Urinary bladder (tissue), 4 donors: ENCODE measurements at places on chromosomes 6 and 20. TPM values are rescaled to one million over a fixed set of nuclear protein-coding genes. Genes with fewer than 3 reads are reported as not detected.

DNA sequence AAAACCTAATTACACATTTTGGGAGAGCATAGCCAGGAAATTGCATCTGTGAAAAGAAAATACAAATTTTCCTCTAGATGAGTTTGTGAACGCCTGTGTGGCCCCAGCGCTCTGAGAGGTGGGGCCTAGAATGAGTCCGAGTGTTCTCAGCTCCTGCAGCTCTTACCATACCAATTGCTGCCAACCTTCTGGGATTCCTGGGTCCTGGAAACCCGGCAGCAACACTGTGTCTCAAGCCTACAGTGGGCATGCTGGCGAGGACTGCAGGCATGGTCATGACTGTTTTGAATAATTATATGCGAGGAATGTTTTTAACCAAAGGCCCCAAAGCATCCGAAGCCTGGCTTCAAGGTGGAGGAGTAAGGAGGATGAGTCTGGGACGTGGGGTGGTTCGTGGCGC, 90.4 kb downstream of the SERAC1 start:
- DNase-seq, result no peak

DNA sequence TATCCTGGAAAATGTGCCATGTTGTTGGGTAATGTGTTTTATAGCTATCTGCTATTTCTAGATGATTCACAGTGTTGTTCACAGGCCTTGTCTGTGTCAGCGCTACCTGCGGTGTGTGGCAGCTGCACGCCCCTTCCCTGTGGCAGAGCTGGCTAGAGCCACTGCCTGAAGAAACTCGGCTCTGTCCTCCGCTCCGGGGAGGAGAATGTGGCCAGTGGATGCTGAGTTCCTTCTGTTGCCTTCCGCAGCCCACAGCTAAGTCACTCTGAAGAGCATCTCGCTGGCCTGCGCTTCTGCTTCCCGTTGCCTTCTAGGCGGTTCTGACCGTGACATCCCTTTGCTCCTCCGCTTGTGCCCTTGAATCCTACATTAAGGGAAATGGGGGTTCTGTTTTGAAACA, 135.1 kb downstream of the PLG start:
- DNase-seq, result no peak

DNA sequence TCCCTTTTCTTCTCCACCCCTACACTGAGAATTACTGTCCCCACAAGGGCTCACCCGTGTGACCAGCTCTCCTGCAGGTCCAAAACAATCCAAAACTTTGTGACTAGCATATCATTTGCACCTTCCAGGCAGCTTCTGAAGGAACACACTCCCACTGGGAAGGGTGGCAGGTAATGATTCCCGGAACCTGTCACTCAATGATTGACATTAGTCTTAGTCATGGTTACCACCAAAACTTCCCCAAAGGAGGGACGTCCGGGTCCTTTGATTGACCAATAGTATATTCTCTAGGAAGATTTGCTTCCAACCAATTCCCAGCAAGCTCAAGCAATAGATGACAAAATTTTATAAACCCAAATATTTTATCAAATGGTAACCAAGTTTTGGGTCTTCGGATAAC, 127.7 kb upstream of the MYLIP start:
- DNase-seq, result no peak

GRCh38 chr6:74671558-74672025, 534.3 kb downstream of the COL12A1 start:
- DNase-seq, result no peak

- no peak for DNase-seq
Observed at GRCh38 chr6:3805448-3806123, 43.6 kb upstream of the FAM50B start.

DNA sequence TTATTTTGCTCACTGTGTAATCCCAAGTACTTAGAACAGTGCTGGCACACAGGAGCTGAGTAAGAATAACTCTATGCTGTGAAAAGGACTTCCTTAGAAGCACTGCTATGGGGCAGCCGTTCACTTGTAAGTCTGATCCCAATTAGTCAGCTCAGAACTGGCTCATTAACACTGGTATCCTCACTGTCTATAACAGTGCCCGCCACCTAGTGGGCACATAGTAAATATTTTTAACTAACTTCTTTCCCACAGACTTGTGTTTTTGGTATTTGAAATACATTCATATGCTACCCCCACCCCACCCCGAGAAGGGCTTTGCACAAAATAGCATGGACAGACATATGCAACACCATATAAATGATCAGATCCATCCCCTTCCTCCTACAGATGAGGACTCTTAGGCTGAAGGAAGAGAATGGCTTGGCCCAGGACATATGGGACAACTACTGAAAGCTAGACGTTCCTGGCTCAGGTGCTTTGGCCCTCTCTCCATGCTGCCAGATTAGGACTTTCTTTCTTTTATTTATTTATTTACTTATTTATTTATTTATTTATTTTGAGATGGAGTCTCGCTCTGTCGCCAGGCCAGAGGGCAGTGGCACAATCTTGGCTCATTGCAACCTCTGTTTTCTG, 47.1 kb downstream of the DST start:
- no peak for DNase-seq

DNA sequence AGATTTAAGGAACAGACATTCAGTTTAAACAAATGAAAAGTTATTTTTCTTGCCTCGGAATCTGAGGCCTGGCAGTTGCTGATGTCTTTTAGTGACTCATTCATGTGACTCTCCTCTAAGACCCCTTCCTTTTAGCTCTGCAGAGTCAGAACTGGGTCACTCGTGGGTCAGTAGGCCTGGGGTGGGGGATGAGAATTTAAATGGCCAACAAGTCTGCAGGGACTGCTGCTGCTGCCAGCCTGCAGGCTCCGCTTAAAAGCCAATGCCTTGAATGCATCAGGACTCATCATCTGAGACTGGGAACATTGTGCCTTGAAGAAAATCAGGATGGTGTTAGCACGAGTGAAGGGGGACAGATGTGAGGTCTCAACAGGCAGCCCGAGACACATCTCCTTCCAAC, 404.3 kb downstream of the CDH26 start:
- no peak for DNase-seq

GRCh38 chr20:12262747-12263146, 345.1 kb downstream of the BTBD3 start:
- no peak for DNase-seq

DNA sequence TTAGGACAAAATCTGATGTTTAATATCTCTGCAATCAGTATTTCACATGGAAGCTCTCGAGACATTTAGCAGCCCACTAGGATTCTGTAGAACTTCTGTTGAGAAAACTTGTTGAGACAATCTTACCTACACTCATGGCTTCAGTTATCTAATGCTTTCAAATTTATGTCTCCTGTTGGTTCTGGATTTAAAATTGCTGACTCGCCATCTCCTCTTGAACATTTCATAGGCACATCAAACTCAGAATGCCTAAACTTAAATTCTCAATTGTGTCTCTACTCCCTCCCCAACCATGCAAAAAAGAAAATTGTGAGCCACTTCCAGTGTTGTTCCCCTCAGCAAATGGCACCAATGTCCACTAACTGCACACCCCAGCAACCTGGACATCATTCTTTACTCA, 142.5 kb upstream of the AHI1 start:
- no peak for DNase-seq

GRCh38 chr6:140586426-140587061, 1212.1 kb upstream of the CITED2 start:
- no peak for DNase-seq

- no peak for DNase-seq
Observed at GRCh38 chr6:7938562-7939183, 28.1 kb upstream of the TXNDC5 start.

DNA sequence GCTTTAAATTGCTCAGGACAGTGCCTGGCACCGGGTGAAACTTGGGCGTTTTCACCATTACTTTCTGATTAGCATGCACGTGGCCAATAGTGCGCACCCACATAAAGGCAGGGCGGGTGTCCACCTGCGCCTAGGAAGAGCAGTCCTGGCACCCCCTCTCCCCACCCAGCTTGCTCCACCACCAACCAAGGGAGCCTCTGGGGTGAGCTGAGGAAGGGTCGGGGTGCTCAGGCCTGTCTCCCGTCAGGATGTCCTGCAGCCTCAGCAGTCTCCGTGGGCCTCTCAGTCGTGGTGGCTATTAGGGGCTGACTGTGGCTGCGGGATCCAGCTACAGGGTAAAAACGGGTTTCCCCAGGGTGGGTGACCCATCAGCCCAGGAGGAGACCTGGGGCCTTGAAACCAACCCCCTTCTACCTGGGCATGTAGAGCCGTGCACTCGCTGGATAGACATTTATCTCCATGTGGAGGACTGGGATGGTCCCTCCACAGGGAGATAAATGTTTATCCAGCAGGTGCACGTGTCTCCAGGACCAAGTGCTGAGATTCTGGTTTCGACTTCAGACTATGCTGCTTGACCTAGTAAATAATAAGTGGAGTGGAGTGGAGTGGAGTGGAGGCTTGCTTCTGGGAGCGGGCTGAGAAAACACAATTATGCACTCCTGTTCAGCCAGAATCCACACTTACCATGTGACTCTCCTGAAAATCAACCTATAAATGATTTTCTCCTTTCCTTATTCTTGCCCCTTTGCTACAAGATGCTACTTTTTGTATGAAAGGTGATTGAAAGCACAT, 91.1 kb downstream of the ZDHHC14 start:
- no peak for DNase-seq

- DNase-seq, result no peak
Observed at GRCh38 chr20:32513031-32513866, 71.9 kb downstream of the NOL4L start.

DNA sequence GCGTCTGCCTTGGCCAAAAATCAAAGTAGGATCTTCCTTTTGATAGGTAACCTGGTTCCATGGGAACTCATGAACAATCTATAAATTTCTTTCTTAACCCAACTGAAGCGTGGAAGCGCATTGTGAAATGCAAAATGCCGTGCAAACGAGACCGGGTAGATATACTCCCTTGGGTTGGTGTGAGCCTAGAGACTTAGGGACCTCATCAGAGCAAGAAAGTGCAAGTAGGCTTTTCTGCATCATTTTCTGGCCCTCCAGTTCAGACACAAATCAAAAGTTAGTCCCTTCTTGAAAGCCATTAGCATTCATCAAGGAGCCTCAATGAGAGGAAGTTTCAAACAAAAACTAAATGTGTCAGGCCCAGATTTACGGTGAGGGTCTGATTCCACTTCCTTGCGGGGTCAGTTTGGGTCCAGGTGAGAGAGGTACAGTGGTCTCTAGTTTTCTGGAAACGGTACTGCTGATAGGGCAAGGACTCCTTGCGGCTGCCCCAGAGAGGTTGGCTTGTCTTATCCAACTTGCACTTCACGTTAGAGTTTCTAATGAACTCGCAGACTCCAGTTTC, 5.3 kb upstream of the ZNF184 start:
- DNase-seq, result no peak

DNA sequence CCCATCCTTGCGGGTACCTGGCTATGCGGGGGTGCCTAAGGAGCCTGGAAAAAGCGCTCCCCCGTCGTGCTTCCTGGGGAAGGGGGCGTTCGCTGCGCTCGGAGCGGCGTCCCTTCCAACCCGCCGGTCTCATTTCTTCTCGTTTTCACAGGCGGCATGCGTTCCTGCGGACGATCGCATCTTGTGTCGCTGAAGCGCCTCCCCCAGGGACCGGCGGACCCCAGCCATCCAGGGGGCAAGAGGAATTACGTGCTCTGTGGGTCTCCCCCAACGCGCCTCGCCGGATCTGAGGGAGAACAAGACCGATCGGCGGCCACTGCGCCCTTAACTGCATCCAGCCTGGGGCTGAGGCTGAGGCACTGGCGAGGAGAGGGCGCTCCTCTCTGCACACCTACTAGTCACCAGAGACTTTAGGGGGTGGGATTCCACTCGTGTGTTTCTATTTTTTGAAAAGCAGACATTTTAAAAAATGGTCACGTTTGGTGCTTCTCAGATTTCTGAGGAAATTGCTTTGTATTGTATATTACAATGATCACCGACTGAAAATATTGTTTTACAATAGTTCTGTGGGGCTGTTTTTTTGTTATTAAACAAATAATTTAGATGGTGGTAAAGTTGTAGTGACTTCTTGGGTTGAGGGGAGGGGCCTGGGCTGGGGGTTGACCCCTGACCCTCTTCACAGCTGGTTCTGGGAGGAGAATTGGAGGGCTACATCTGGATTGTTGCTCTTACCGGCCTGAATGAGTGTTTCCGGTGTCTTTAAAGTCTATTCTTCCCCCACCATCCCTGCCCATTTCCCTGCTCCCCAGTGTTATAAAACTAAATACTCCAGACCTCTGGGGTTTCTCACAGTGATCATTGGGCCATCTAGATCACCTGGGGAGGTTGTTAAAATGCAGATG, 1.1 kb downstream of the ID1 start:
- DNase-seq, result no peak

DNA sequence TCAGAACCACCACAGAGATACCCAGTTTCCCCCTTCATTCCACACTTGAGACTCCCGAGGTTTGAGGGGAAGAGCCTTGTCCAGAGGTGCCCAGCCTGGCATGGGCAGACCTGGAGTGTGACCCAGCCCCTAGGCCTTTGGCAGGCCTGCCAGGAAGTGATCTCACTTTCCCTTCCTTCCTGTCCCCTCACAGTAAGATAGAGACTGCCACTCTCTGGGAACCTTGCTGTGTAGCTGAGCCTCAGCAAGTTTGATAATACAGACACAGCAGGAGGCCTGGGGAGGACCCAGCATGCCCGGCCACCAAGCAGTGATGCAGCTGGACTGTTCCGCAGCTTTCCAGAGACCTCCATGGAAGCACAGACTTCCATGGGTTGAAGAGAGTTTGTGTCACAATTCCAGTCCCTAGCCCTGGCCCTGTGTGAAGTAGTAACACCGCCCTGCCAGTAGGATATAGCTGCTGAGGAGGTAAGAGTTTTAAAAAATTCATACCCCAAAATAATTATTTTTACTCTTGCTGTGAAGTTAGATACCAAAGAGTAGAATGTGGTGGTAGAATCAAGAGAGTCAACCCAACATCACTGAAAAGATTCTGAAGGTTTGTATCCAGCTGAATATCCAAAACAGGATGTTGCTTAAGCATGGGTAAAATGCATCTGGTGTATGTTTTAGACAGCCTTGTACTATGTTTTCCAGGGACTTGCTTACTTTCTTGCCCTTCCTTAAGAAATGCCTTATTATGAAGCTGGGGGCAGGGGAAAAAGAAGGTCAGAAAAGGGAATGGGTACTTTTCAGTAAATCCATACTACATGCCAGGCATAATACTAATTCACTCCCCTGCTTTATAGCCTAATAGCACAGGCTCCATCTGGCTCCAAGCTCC, 16.3 kb downstream of the PKIG start:
- no peak for DNase-seq

- no peak for DNase-seq
Observed at GRCh38 chr6:82909551-82909950, 156.1 kb downstream of the UBE3D start.

GRCh38 chr20:8321001-8321400, 188.9 kb downstream of the PLCB1 start:
- no peak for DNase-seq

- no peak for DNase-seq
Observed at GRCh38 chr6:80181352-80182081, 75.0 kb downstream of the BCKDHB start.

GRCh38 chr20:35048739-35049138, 43.9 kb downstream of the TRPC4AP start:
- DNase-seq, result no peak

The LHFPL5 gene
- polyA plus RNA-seq, result not detected

The ASIP gene
- 0.80 TPM for polyA plus RNA-seq

The FKBP1C gene
- 1.7 TPM for polyA plus RNA-seq

The FHL5 gene
- 12.8 TPM for polyA plus RNA-seq

The FAM217A gene
- polyA plus RNA-seq, result not detected

The HECA gene
- polyA plus RNA-seq, result 12.5 TPM

The COL19A1 gene
- 4.6 TPM for polyA plus RNA-seq

The ZNF334 gene
- polyA plus RNA-seq, result 2.6 TPM

The GPLD1 gene
- 1.6 TPM for polyA plus RNA-seq

The PLCB1 gene
- 16.8 TPM for polyA plus RNA-seq

The ELOVL2 gene
- polyA plus RNA-seq, result 4.1 TPM

The CLDN20 gene
- polyA plus RNA-seq, result 0.06 TPM
